ENCODE measurements at places on chromosomes 3 and 15. TPM values are rescaled to one million over a fixed set of nuclear protein-coding genes. Genes with fewer than 3 reads are reported as not detected.

- no peak for DNase-seq
Observed at GRCh38 chr3:29152379-29152778, 128.5 kb upstream of the RBMS3 start.

GRCh38 chr3:47950453-47951169 lies 65.6 kb downstream of the MAP4 start:
- DNase-seq: no peak

PODXL2 gene
- 63.9 TPM for total RNA-seq

GRCh38 chr15:78810362-78811123 lies 721 bp downstream of the ADAMTS7 start:
- DNase-seq: no peak

GRCh38 chr15:71448688-71449114 lies 333.4 kb downstream of the THSD4 start:
- DNase-seq: peak; percentile 79

DNA sequence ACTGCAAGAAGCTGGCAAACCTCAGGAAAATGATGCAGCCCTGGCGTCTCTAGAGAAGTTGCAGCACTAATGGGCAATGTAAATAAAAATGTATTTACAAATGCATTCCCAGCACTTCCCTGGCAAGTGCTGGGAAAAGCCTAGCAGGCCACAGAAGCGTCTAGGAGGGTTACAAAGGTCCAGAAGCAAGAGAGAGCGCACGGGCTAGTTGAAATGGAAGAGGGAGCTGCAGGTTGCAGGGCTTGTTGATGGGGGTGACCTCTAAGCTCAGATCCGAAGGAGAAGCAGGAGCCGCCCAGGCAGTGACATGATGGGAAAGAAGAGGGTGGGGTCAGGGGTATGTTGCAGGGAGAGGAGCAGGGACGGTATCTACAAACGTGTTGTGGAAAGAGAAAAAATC lies 2.7 kb upstream of the KNL1 start:
- DNase-seq: no peak

SUSD5 gene
- 6.9 TPM for total RNA-seq

CNTN4 gene
- 1.5 TPM for total RNA-seq

- no peak for DNase-seq
Observed at GRCh38 chr3:65811892-65812291, 226.8 kb downstream of the MAGI1 start.

- no peak for DNase-seq
Observed at GRCh38 chr3:186385856-186386602, 24.0 kb upstream of the DGKG start.

GRCh38 chr3:56860939-56861338 lies 59.2 kb upstream of the ARHGEF3 start:
- no peak for DNase-seq

- no peak for DNase-seq
Observed at GRCh38 chr3:171415070-171415469, 45.1 kb downstream of the TNIK start.

DNA sequence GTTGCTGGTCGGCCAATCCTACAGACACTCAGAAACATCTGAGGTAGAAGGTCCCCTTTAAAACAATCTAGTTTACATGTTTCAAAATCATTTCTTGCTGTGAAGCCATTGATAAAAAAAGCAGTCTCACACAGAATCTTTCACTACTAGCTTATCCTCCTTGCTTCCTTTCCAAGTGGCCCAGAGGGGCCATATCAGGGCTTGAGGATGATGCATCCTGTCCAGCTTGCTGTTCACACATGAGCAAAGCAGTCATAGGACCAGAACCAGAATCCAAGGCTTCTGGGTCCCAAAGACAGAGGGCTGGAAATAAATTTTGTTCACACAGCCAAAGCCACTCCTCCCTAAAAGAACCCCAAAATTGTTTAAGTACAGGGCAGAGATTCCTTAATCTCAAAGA lies 9.2 kb upstream of the LYZL4 start:
- DNase-seq: no peak

GRCh38 chr3:120029749-120030148 lies 64.5 kb downstream of the GSK3B start:
- DNase-seq: no peak

GRCh38 chr3:81434161-81434560 lies 327.3 kb downstream of the GBE1 start:
- no peak for DNase-seq

HACD2 gene
- total RNA-seq: 65.6 TPM

GRCh38 chr3:36165509-36166290 lies 214.6 kb upstream of the STAC start:
- DNase-seq: no peak

- DNase-seq: no peak
Observed at GRCh38 chr15:73956743-73957135, 30.5 kb downstream of the LOXL1 start.

- no peak for DNase-seq
Observed at GRCh38 chr15:54577476-54578250, 599.4 kb downstream of the UNC13C start.

DNA sequence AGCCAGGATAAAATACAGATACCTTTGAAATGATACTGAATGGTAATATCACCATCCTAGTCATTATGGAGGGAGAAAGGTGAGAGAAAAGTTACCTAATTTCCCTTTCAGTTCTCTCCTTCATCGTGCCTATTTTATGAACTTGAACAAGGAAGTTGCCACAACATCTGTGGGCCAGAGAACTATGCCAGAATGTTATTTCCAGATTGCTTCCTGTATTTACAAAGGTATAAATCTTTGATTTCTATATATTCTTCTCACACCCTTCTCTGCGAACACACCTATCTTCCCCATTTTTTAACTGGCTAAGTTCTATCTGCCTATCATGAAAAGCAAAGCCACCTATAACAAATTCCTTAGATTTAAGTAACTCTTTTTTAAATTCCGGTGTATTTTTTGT lies 163.6 kb upstream of the GRM7 start:
- DNase-seq: no peak

GJD2 gene
- total RNA-seq: not detected

- peak; percentile 75 for DNase-seq
Observed at GRCh38 chr3:141402476-141403171, 34.3 kb downstream of the ZBTB38 start.

RTP3 gene
- total RNA-seq: not detected

MCTP2 gene
- total RNA-seq: 25.4 TPM

DNA sequence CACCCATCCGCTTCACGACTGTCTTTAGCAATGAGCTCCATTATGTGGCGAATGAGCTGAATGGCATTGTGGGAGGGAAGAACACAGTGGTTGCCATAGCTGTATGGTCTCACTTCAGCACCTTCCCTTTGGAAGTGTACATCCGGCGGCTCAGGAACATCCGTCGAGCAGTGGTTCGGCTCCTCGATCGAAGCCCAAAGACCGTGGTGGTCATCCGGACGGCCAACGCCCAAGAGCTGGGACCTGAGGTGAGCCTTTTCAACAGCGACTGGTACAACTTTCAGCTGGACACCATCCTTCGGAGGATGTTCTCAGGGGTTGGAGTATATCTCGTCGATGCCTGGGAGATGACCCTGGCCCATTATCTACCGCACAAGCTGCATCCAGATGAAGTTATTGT lies 27.8 kb upstream of the NFKBIZ start:
- DNase-seq: no peak
